ENCODE measurements at places on chromosomes 2 and 18.

DNA sequence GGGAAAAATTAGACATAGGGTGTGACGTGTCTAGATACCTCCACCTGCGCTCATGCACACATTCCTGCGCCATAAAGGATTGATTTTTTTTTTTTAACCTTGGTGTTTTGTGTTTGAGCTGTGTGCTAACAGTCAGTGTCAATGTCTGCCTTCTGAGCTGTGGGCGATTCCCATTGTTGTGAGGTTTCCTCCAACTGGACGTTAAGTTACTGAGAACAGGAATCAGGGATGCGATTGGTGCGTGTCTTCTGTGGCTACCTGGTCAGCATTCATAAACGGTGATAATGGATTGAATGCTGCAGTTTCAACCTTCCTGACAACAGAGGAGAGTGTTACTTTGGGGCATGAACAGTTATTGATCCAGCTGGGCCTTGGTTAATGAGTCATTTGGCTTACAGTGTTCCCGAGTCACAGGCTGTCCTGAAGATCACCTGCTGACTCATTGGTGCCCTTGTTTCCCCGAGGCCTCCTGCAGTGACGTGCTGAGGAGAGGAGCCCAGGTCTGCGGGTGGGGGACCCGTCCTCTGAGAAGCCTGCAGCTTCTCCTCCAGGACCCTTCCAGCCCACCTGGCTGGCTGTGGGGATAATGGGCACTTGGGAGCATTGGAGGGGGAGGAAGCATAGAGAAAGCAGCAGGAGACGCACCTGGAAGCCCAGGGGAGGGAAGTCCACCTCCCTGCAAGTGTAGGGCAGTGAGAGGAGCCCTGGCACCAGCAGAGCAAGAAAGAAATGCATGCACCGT is 25.8 kb upstream of the CABYR start:
- DNase-seq = no peak

GRCh38 chr2:240981871-240982800 is 16.3 kb upstream of the SNED1 start:
- no peak for DNase-seq

- no peak for DNase-seq
Observed at GRCh38 chr2:54176577-54176976, 61.2 kb downstream of the ACYP2 start.

DNA sequence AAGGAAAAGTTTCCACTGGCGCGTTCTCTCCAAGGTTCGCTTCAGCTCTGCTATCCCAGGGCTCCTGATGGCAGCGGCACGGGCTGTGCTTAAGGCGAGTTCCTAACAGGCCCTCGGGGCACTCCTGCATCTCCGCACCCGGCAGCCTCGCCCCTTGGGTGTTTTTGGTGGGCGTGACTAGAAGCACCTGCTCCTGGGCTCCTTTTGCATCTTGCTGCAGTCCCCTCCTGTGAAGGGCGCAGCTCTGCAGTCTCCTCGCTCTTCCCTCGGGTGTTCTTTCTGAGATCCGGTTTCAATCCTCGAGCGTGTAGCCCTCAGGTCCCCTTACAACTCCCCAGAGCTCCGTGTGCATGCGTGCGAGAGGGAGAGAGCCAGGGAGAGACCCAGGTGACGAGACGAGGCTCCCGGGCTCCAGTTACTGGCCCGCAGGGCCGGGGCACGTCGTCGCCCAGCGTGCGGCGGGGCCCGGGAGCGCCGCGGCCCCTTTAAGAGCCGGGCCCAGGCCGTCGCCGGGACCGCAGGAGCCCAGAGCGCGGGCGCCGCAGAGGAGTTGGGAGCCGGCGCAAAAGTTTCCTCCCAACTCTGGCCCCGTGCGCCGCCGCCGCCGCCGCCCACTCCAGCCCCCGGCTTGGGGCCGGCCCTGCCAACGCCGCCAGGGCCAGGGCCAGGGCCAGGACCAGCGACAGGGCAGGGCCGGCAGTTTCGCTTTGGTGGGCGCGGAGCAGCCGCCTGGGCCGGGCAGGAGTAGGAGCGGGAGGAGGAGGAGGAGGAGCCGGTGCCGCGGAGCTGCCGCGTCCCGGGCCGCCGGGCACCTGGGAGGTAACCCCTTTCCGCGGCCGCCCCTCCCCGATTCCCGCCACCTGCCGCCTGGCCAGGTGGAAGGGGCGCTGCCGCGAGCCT is at the start of gene PARD3B:
Gene PARD3B, plus strand, starts transcription at position 515 of the 900 bp plus-strand sequence. CDS start 525 bp downstream, outside the sequence.
- DNase-seq = peak; percentile 37

- no peak for DNase-seq
Observed at GRCh38 chr2:178632729-178633128, 152.5 kb downstream of the PLEKHA3 start.

DNA sequence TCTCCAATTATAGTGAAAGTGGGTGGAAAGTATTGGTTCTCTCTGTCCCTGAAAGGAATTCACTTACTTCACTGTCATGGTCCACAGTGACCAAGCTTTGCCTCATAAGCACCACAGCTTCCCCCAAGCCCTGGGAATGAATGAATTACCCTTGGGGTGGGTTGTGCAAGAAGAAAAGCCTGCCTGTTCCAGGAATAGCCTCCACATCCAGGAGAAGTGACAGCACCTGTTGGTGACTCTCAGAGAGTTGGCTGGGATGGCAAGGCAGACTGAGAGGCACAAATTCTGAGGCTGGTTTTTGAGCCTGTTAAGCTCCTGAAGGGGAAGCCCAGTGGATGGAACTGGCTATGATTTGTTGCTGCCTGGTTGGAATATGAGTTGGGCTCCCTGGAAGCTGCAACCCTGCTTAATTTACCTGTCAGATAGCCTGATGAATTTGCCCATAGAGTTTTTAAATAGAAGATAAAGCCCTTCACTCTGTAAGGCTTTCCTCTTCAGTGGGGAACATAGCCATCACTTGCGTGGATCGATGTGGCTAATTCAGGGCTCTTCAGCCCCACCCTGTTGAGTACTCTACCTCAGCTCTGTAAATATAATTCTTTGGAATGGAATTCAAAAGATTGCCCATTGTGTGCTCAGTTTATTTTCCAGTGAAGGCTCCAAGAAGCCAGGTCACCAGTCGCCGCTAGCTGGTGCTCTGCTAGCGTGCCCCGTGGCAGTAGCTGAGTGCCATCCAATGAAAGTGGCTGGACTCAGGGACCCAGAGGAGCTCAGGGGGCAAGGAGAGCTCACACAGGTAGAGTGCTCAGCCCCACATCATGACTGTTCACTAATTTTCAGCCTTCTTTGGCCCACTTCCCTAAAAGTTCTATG is 479.3 kb downstream of the IRS1 start:
- no peak for DNase-seq

DNA sequence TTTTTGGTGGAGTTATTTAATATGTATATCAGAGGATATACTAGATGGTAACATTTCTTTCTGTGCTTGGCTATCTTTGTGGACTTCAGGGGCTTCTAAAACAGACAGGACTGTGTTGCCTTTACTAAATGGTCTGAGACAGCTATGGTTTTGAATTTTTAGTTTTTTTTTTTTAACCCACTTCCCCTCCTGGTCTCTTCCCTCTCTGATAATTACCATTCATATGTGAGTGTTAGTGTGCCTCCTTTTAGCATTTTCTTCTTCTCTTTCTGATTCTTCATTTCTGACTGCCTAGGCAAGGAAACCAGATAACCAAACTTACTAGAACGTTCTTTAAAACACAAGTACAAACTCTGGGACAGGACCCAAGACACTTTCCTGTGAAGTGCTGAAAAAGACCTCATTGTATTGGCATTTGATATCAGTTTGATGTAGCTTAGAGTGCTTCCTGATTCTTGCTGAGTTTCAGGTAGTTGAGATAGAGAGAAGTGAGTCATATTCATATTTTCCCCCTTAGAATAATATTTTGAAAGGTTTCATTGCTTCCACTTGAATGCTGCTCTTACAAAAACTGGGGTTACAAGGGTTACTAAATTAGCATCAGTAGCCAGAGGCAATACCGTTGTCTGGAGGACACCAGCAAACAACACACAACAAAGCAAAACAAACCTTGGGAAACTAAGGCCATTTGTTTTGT is 52.7 kb downstream of the SMAD4 start:
- no peak for DNase-seq

GRCh38 chr2:12005886-12006681 is 259.7 kb downstream of the LPIN1 start:
- peak; percentile 59 for DNase-seq

GRCh38 chr2:48147719-48148118 is 241.4 kb upstream of the FBXO11 start:
- no peak for DNase-seq

DNA sequence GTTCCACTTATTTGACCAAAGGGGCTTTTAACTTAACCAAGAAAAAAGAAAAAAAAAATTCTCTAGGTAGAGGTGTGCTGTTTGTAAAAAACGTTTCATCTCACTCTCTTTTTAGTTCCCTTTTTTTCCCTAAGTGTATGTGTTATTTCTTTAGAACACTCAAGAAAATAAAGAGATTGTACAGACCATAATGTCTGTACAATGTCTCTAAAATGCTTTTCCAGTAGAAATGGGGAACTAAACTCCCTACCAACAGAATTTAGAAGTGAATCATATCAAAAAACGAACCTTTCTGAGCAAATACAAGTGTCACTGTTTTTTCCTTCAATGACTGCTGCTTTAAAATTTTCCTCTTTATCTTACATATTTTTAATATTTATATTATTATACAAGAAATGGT is 72.0 kb downstream of the CDH7 start:
- DNase-seq = no peak

- no peak for DNase-seq
Observed at GRCh38 chr18:49621717-49622351, 60.0 kb downstream of the LIPG start.

- peak; percentile 15 for DNase-seq
Observed at GRCh38 chr2:118223992-118224894, 136.0 kb downstream of the INSIG2 start.

DNA sequence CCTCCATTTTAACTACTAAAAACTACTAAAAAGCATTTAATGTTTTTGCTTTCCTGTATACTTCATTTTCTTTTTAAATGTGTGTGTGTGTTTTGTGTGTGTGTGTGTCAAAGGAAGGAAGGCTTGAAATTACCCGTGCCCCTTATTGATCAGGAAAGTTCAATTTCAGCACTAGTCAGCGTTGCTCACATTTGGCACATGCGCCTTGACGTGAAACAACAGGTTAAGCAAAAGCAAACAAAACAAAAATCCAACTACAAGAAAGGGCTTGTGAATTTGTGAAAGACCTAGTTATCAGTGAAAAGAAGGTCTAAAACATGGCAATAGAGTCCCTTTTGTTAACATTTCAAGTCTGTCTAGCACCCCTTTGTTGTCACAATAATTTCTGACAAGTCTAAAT is 72.5 kb downstream of the KCNH7 start:
- DNase-seq = no peak

GRCh38 chr18:9885170-9886004 is at the start of gene TXNDC2:
TXNDC2 (plus strand) TSS chr18:9885973; CDS start chr18:9886681, 708 bp downstream.
- DNase-seq = no peak

GRCh38 chr18:22928339-22928738 is 4.8 kb upstream of the RBBP8 start:
- no peak for DNase-seq

DNA sequence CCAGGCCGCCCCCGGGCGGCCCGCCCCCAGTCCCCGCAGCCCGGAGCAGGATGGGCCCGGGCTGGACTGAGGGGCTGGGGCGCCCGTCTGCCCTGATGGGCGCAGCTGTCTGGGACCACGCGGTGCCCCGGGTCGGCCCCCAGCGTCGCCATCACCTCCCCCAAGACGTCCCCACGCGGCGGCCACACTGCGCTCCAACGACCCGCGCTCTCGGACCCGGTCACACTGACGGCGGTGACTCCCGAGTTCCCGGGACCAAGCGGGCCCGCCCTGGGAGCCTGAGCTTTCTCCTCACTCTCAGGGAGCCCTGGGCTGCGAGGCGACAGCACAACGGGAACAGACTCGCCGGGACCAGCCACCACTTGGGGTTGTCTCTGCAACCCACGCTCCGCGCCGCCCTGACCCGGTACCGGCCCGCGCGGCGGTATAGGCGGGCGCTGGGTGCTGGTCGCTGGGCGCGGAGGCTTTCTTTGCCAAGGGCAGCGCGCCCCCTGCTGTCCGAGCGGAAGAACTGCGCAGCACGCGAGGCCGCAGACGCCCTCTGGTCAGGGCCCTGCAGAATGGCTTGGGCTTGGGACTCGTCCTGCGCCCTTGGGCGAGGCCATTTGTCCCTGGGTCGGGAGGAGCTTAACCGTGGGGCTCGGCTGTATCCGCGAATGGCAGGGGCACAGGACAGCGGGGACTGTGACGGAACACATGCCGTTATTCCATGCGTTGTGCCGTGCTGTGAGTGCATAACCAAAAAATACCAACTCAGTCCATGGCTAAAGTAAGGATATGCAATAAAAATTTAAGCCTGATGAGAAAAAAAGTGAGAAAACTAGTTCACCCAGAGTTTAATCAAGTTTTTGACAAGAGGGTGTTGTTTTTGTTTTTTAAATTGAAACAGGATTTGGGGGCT is 54.8 kb upstream of the ANKRD62 start:
- peak; percentile 73 for DNase-seq

DNA sequence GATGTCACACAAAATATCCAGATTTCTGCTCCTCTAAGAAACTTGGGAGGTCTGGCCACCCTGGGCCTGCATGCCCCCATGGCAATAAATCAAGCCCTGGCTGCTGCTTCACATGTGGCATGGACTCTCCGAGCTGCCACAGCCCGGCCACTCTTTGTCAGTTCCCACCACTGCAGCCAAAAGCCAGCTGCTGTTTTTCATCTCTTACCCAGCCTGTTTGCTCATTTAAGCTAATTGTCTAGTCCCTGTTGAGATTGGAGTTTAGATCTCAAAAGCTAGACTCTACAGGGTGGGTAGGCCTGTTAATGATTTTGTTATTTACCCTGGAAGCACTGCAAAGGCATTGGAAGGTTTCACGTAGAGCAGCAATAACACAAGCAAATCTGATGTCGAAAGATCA is 20.9 kb upstream of the ANXA4 start:
- no peak for DNase-seq

- no peak for DNase-seq
Observed at GRCh38 chr18:10420561-10421352, 33.7 kb upstream of the APCDD1 start.

DNA sequence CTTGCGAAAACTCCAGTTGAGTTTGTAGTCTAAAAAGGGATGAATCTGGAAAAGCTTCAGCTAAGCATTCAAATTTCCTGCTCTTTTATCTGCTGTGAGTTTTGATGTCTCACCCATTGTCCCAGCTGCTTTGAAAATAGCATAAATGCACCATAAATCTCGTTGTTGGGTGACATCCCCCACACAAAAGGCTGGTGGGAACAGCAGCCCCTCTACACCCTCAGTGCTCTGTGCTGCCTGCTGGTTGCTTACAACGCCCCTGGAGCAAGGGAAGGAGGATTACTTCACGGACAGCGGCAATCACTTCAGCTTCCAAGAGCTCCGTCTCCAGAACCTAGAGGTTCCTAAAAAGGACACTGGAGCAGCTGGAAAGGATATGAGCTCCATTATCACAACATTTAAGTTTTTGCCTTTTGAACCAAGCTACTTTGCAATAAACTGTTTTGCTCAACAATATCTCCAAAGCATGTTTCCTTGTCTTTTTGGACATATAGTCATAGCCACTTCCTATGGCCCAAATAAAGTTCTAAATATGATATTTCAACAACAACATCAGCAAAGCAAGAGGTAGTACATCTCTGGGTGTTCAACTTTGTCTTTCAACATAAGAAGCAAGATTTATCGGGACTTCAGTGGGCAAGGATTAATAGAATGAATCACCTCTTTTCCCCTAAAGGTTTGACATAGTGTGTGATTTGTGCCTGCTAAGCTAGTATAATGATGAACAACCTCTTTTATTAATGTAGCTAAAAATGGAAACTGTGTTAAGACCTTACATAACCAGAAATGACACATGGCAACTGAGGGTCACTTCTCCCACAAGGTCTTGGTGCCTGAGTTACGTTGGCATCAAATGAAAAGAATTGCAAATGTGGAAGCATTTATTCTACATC is 413.5 kb downstream of the TXNL1 start:
- DNase-seq = no peak

Data from activated T-cell treated with anti-CD3 and anti-CD28 coated beads for 48 hours (primary cell).